ENCODE measurements at places on chromosomes 7 and 10.

DNA sequence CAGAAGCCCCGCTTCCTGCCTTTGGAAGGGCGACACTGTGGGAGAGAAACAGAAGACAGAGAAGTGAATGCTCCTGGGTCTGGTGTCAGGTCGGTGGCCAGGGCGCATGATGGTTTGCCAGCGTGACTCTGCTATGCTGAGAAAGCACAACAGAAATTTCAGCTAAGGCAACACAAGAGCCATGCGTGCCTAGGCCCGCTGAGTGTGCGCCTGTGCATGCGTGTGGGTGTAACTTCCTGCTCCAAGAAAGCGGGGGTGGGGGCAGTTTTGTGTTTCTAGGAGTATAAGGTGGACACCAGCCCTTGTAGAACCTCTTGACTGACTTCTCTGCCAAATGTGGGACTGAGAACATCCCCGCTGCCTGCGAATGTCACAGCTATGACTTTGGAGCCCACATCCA is 6.2 kb downstream of the IGFBP3 start:
- DNase-seq, result no peak

DNA sequence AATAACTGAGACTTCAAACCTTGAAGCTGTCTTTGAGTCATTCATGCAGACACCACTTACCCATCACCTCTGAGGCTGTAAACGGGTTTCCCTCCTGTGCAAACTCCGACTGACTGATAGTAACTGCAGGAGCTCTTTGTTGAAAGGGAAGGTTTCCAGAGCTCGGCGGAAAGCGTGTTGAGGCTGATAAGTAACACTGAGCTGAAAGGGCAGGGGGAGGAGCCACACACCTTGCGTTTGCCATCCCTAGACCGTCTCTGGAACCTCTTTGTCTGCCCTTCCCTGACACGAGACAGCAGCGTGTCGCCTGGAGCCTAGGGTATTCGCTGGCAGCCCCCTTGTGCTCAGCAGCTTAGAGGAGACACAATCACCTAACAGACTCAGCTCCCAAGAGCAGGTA is 134.0 kb downstream of the PAXIP1 start:
- DNase-seq, result no peak

GRCh38 chr10:19710600-19710999 is 105.6 kb upstream of the PLXDC2 start:
- no peak for DNase-seq

- no peak for DNase-seq
Observed at GRCh38 chr7:105920766-105921165, 42.3 kb upstream of the CDHR3 start.

GRCh38 chr7:18103436-18104218 is 76.0 kb upstream of the PRPS1L1 start:
- no peak for DNase-seq
